ENCODE measurements at places on chromosomes 3 and 15.

GRCh38 chr15:48955967-48956366 is 7.8 kb downstream of the SHC4 start:
- no peak for DNase-seq

DNA sequence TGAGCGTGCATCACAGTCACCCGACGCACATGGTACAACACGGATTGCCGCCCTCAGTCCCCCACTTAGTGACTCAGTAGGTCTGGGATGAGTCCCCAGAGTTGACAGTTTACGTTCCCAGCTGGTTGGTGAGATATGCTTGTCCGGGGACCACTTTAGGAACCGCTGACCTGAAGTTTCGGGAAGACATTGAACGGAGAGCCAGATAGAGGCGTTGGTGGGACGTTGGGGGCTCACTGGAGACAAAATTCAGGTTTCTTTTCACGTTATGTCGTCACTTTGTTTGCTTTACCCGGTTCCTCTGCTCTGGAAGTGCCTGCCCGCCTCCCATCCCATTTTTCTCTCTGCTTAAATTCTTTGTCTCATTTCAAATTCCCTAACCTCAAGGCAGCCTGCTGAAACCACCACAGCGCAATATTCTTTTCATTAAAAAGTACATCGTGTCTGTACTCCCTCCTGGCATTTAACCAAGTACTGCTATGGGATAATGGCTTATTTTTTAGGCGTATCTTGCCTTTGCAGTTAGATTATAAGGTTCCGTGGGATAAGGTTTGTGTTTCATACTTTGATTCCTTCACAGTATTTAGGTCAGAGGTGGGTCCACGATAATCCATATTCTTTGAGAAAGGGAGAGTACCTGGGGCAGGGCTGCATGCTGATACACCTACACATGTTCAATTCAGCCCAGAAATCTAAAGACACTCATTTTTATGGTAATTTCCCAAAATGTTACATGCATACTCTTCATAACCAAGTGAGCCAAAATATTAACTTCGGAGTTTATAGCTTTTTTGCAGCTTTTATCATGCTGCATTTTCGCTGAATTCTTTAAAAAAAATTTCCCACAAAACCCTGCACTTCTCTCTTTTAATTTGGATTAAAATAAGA is 921 bp downstream of the LMLN start:
- DNase-seq, result no peak

- DNase-seq, result no peak
Measured at GRCh38 chr3:126345641-126346460, 11.4 kb downstream of the KLF15 start.

- no peak for DNase-seq
Measured at GRCh38 chr3:109224333-109224732, 87.8 kb downstream of the C3orf85 start.
